ENCODE measurements at places on chromosomes 11 and 22.

GRCh38 chr11:10584071-10584501 lies 15.6 kb upstream of the LYVE1 start:
- no peak for DNase-seq

DNA sequence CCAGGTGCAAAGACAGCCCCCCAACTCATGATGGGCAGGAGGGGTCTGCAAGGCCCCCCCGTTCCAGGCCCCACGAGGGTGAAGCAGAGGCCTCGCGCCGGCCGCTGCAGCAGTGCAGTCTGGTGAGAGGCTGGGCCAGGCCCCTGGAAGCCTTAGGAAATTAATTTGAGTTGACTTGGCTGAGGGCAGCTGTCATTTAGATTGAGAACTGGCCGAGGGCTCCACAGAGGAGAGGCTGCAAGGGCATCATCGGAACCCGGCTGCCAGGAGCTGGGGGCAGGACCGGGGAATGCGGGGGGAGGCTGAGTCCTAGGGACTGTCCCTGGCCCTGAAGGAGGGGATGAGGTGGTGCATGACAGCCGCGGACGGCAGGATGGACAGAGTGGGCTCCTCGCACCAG lies 39.9 kb downstream of the MN1 start:
- DNase-seq: no peak

DNA sequence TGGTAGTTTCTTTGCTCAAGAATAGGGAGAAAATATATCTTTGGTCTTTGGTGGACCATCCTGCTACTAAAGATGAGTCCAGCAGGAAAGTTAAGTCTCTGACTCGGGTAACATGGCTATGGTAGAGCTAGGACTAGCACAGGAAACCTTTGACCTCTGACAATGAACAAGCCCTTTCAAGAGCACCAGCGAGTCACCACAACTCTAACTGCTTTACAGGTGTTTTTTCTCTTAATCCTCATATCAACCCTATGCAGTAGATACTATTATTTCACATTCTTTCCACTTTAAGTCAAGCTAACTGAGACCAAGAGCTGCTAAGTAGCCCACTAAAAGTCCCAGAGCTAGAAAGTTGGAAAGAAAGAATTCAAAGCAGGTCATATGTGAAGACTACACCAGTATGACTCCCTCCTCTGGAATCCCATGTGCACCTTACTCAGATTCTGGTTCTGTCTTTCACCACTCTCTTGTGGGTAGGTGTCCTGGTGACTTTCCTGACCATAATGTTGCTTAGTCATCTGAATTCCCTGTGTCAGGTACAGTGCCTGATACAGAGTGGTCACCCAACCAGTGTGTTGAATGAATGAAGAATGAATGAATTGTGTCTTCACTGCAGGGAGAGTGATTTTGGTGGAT lies 53.8 kb upstream of the ME3 start:
- DNase-seq: no peak

DNA sequence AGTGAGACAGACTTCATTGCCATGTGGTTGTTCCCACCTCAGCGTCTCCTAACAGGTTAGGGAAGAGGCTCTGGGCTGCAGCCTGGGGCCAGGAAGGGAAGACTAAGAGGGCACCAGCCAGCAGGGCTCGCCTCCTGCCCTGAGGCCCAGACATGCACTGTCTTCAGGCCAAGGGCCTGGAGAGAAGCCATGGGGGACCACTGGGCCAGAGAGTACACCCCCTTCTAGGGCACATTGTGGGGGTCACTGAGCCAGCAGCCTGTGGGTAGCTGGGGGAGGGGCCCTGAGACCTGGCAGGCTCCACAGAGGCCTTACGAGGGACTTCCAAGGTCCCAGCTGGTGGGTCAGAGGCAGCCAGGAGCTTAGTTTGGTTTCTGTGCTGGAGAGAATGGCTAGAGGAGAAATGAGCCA lies 25.0 kb upstream of the MYRF start:
- DNase-seq: no peak

GRCh38 chr22:45553351-45554039 lies 50.8 kb downstream of the FBLN1 start:
- peak; percentile 93 for DNase-seq

GRCh38 chr11:86537541-86538222 lies 134.7 kb downstream of the ME3 start:
- DNase-seq: peak; percentile 52

- DNase-seq: peak; percentile 17
These were observed 44.6 kb downstream of the RDX start for GRCh38 chr11:110251836-110252235.

GRCh38 chr22:30420347-30421125 lies 5.0 kb upstream of the MTFP1 start:
- DNase-seq: peak; percentile 77

DNA sequence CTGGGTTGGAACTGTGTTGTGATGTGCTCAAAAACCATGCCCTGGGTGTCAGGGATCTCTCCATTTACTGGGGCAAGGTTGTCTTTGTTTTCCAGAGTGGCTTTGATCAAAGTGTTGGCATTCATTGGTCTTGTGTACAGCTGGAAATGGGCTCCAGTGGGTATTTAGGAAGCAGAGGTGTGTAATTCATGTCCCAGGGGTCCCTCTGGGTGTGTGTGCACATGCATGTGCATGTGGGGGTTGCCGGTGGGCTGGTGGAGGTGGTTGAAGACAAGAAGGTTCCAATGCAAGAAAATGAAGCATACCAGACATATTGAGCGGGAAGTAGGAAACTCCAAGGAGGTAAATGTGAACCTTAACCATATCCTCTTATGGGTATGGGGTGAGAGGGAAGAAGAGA lies 121.7 kb downstream of the ME3 start:
- DNase-seq: no peak

GRCh38 chr11:86787018-86787536 lies 13.3 kb upstream of the PRSS23 start:
- no peak for DNase-seq

DNA sequence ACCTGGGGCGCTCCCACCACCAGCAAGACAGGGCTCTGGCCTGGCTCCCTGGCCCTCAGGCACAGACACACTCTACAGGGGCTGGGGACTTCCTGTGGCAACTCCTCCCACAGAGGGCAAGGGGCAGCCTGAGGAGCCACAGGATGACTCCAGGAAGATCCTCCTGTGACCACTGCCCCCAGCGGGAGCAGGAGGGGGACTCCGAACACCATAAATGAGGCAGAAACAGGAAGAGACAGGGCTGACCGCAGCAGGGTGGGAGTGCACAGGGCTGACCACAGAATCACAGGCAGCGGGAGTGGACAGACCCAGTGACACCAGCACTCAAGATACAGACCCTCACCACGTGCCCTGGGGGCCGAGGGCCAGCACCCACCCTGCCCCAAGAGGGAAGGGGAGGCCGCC lies 10.8 kb downstream of the ARAP1 start:
- no peak for DNase-seq

- DNase-seq: no peak
These were observed 124.0 kb downstream of the FEZ1 start for GRCh38 chr11:125372088-125372487.

DNA sequence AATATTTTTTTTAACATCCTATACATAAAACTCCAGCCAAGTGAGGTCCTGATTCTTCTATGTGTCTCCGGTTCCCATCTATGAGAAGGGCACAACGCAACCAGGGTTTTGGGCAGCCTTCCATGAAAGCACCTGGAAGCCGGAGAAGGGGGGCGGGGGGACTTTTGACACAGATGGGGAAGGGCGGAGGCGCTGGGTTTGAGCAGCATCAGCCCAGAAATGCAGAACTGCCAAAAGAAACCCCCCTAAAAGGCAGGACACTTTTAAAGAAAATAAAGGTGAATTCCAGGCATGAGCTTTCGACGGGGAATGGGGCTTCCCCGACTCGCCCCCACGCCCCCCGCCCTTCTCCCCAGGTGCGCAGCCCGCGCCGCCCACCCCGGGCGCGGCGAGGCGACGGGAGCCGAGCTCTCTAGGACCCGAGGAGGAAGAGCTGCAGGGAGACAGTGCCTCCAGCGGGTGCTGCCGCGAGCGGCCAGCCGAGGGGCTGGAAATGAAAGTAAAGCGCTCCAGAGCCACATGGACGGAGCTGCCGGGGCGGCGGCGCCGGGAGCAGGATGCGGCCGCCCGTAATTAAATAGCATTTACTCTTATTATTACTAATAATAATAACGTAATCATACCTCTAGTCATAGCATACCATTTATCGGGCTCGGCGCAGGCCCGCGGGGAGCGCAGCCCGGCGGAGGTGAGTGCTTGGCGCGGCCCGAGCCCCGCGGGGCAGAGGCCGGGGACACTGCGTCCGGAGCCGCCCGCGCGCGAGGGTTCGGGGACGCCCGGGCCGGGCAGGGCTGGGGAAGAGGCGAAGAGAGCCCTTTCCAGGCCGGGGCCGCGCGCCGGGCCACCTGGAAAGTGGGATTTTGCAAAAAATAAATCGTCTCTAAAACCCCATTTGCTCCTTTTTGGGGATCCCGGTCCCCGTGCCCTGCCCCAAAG lies at the start of gene ZC3H7B:
ZC3H7B (plus strand) TSS at position 441 of the 936 bp plus-strand sequence. CDS start 19,136 bp downstream, outside the sequence.
- peak; percentile 85 for DNase-seq

DNA sequence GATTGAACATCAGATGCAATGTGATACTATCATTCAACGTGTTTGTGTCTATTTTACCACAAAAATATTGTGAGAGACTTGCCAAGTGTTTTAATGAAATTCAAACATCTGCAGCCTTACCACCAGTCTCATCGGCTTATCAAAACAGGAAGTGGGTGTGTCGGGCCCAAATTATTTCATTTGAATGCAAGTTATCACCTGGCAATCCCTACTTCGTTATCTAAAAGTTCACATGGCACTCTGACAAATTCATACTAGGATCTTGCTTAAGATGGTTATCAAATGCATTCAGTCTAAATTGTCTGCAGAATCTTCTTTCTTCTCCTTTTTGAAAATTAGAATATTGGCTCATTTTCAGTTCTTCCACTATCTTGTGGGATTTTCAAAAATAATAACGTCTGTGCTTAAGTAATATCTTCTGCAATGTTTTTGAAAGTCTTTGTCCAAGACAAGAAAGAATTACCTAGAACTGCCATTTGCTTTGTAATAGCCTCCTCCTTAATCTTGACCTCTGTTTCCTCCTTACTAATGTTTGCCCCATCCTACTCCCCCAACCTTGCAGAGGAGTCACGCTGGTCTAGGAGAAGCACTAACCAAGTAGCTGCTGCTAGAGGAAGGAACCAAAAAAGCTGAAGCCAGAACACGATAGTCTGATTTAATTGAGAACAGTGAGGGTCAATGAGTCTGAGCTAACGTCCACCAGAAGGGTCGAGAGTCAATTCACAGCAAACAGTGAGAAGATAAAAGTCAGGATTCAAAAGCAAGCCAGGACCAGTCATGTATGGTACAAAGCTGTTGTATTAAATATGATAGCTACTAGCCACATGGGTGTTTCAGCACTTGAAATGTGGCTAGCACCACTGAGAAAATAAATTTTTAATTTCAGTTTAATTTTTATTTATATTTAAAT lies 10.2 kb upstream of the BIRC3 start:
- DNase-seq: no peak

DNA sequence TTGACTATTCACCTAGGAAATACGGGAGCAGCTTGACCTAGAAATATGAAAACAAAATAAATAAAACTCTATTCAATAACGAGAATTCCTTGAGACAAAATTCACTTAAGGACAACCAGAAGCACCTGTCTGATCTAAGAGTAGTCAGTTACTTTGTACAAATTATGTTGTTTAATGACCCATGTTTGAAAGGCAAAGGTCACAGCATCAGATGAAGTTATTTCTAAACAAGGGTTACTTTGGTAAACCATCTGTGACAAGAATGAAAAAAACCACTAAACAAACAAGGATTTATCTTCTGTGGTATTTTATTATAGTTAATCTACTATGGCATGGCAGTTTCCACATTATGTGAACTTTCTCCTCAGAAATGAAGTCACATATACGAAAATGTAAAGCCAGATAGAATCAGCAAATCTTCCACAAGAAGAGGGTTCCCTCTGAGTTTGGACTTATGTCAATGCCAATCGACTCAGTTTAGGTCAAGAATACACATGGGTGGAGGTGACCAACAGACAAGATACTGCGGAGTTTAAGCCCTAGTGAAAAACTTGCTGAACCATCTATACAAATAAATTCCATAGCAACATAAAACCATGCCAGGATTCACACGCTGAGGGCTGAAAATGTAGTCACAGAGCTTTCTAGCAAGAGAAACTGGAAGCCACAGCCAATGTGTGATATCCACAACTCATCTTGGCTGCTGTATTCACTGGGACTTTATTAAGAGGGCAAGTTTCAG lies 53.4 kb downstream of the NCAPD3 start:
- no peak for DNase-seq

GRCh38 chr22:38110008-38110862 lies at the start of gene BAIAP2L2:
BAIAP2L2 (minus strand) TSS chr22:38110684; CDS start chr22:38110525, 159 bp downstream.
- DNase-seq: no peak

- DNase-seq: no peak
These were observed 476.4 kb downstream of the INSC start for GRCh38 chr11:15591112-15591537.

DNA sequence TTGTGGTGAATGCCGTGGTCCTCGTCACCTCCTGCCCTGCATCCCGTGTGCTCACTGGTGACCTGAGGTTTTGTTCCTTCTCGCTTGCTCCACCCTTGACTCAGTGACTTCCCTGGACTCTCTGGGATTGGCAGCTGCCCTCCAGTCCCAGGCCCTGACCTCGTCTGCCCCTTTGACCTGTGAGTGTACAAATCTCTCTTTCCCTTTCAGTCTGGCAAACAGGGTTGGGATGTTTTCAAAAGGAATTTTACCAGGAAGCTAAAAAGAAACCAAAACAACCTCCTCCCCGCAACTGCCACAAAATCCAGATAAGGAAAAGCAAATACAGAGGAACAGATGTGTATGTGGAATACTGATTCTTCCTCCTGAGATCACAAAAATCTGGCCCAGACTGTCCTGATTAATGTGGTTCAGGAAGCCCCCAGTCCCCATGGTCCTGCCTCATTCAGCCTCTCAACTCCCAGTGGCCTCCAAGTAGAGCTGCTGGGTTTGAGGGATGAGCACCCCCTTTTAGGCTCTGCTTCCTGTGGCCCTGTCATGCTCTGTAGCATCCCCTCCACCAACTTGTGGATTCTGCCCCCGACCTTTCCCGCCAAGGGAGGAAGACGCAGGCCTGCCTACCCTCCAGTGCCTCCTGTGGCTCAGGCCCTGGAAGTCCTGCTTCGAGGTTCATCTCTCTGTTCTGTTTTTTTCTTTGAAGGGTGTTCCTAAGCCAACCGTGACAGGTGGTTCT lies 15.2 kb downstream of the ROBO4 start:
- no peak for DNase-seq

GRCh38 chr11:100778166-100778785 lies 91.2 kb downstream of the ARHGAP42 start:
- no peak for DNase-seq
